Calu3 (cell line): ENCODE measurements at places on chromosomes 13 and 19.

DNA sequence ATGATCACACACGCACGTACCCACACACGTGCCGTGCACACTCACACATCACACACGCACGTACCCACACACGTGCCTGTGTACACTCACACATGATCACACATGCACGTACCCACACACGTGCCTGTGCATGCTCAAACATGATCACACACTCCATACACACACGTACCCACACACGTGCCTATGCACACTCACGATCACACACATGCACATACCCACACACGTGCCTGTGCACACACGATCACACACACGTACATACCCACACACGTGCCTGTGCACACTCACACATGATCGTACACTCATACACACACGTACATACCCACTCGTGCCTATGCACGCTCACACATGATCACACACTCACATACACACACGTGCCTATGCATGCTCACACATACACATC lies 86.8 kb downstream of the RAB20 start:
- DNase-seq: no peak

GRCh38 chr13:27035892-27036235 lies 135.7 kb downstream of the USP12 start:
- peak; percentile 9 for DNase-seq

DNA sequence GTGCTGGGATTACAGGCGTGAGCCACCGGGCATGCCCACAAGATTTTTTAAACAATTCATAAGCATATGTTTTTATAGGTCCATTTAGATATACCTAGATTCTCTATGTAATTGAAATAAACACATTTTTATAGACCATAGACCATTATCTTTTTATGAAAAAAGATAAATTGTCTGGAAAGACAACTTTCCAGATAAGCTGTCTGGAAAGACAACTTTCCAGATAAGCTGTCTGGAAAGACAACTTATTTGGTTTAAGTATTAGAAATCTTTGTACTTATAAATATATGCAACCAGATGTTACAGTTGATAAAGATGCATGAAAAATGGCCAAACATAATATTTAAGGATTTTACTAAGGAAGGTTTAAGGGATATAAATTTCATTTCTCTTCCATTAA lies 538.5 kb downstream of the GPC6 start:
- DNase-seq: no peak

DNA sequence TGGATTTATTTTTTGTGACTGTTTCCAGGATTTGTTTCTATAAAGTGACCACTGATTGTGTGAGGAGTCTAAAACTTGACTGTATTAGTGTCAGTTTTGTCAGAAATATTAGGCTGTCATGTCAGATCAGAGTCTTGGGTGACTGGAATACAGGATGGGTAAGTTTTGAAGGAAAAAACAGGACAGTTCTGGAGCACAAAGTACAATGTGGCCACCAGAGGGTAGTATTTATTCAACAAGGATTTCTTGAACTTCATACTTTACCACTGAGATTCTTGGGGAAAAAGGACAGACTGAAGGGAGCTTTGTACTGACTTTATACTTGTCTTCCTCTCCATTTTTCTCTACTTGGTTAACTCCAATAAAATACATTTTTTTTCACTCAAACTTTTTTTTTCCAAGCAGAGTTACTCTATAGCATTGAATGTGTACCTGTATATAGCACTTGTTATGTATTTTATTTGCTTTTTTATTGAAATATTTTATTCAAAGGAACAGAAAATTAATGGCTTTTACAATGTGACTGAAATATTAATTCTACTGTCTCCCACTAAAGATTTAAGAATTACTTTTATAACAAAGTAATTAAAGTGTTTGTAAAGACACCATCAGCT lies 51.1 kb downstream of the LMO7 start:
- DNase-seq: no peak

GRCh38 chr13:49023431-49023830 lies 47.7 kb downstream of the FNDC3A start:
- no peak for DNase-seq

- DNase-seq: no peak
Observed at GRCh38 chr13:52414963-52415362, 9.0 kb upstream of the THSD1 start.

DNA sequence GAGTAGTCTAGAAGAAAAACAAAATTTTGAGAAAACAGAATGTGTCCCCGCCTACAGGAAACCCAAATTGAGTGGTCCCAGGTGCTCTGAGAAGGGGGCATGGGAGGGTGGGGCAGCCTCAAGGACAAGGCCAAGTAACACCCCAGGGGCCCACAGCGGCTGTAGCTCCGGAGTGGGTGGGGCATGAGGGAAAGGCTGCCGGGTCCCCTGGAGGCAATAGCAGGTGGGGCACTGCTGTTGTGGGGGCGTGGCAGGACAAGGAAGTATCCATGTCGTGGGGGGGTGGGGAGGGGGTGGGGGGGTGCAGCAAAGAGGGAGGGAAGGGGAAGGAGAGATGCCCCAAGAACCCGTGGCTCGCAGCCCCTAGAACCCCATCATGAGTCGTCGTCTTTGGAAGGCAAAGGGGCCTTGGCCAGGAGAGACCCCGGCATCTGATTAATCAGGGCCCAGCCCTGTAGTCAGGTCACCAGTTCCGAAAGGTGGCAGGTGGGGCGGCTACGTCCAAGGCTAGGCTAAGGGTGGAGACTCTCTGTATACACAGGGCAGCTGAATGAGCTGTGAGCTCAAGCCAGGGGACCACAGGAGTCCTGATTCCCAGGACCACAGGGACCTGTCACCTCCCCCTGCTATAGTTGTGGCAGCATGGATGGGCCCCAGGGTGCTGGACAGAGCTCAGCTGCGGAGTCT lies 7.5 kb upstream of the ISYNA1 start:
- DNase-seq: no peak

- DNase-seq: no peak
Observed at GRCh38 chr13:31234729-31235128, 35.0 kb downstream of the B3GLCT start.

DNA sequence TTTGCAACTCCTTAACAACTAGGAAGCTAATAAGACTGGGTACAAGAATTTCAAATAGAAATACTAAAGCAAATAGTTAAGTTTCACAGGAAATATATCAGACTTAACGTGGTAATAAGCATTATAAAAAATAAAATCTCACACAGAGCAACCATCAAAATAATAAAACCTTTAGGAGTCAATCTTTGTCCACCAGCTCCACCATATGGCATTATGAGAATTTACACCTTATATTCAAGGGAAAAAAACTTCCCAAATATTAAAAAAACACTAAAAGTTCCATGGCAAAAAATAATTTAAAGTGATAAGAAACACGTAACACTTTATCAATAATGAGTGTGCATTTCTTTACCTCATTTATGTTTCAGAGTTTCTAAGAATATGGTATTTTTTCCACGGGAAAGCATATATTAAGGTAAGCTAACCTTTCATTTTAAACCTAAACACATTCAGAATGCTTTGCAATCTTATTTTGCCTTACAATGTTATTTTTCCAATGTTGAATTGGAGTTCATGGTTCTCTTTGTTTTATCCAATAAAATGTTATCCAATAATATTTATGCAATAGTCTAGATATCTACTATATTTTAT lies 423.2 kb upstream of the SGCG start:
- DNase-seq: no peak

- DNase-seq: no peak
Observed at GRCh38 chr13:48066310-48066989, 28.5 kb downstream of the MED4 start.

- DNase-seq: no peak
Observed at GRCh38 chr13:111584101-111584672, 263.7 kb downstream of the TEX29 start.

DNA sequence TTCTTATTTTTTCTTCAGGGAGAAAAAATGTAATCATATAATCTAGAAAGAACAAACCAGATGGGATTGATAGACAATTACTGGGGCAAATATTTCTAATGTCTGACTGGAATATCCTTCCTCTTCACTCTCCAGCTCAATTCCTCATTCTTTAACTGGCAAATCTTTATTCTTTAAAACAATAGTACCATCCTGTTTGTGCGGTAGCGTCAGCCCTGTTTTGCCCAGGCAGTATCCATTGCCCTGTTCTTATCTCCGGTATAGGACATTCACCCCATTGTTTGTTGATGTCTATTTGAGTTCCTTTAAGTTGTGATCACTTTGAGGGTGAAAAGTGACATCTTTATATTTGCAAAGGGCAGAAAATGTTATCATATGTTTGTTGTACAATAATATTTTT lies 185.4 kb downstream of the POSTN start:
- no peak for DNase-seq
